ENCODE measurements at places on chromosomes 12 and 14.

GRCh38 chr12:29224572-29224971 is 75.5 kb downstream of the FAR2 start:
- no peak for DNase-seq

DNA sequence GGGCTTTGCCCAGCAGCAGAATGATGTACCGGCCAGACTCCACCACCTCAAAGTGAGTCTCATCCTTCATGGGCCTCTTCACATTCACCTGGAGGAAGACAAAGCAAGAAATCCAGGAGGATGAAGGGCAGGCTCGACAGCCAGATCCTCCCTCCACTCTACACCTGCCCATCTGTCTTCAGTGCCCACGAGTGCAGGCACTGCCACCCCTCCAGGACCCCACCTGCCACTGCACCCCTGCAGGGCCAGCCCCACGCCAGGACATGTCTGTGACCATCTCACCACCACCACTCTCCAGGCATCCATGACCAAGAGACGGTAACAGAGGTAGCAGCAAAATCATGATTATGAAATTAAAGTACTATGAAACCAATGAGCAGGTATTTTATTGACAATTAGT is 84.3 kb upstream of the ANO2 start:
- no peak for DNase-seq

GRCh38 chr14:104091061-104091926 is 5.8 kb downstream of the ASPG start:
- no peak for DNase-seq

- no peak for DNase-seq
These were observed 23.9 kb upstream of the ITGA5 start for GRCh38 chr12:54442961-54443360.

DNA sequence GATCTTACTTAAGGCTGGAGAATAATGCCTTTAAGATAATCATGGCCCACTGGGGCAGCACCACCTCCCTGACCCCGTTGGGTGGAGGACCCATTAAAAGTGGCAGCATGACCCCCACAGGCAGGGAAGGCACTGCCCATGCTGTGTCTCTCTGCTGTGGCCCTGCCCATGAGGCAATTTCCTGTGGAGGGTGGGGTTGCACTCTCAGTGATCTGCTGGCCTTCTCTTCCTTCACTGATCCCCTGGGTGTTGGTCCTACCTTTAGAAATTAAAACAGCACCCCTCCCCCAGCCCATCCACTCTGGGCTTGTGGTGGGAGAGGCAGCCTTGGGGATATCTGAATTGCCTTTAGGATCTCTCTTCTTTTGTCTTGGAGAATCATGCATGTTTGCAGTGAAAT is 17.3 kb downstream of the KLRK1 start:
- DNase-seq = no peak

DNA sequence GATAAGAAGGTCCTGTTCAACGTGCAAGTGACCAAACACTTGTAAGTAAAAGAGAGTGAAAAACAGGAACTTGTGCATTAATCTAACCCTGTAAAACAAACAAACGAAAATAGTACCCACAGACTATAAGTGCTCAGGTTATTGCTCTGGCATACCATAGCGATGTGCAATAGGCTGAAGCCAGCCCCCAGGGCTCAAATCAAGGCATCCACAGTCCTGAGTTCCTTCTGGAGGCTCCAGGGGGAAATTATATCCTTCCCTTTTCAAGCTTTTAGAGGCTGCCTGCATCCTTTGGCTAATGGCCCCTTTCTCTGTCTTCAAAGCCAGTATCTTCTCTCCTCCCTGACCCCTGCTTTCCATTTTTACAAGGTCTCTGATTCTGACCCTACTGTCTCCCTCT is 8.1 kb upstream of the CMAS start:
- DNase-seq = no peak

- DNase-seq = no peak
These were observed 105.4 kb upstream of the BCL2L14 start for GRCh38 chr12:11965258-11965910.

- no peak for DNase-seq
These were observed at the start of gene IFNG for GRCh38 chr12:68159681-68160304. Gene IFNG, minus strand, starts transcription at chr12:68159740. Its CDS starts 125 bp downstream, at chr12:68159615.

- DNase-seq = no peak
These were observed 1.1 kb downstream of the BTBD6 start for GRCh38 chr14:105249182-105250007.

DNA sequence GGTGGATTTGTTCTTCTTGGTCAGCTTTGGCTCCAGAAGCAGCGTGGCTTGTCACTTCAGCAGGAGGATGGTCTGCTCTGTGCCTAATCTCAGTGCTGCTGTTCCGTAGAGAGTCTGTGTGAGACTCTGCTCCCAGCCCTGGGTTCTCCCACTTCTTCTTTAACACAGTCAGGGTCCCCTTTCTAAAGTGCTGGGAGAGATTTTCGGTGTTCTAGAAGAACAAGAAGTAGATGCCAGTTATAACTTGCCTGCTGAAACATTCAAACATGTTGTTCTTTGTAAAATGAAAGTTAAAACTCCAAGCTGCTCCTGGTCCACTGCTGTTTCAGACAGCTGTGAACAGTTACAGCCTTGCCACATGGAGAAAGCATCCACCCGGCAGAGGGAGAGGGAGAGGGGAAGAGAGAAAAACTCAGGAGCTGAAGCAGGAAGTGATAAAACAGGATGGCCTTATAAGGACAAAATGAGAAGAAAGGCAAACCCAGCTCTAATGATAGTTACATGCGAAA is 55.2 kb upstream of the CERS5 start:
- no peak for DNase-seq

GRCh38 chr14:58426670-58427280 is 556 bp downstream of the TIMM9 start:
- DNase-seq = peak; percentile 43

GRCh38 chr14:60807247-60807646 is 72.7 kb downstream of the MNAT1 start:
- no peak for DNase-seq

GRCh38 chr12:64650762-64651161 is 40.5 kb downstream of the RASSF3 start:
- no peak for DNase-seq

- DNase-seq = peak; percentile 21
These were observed 34.4 kb downstream of the WBP11 start for GRCh38 chr12:14768823-14769405.

GRCh38 chr14:44961151-44961553 is 595 bp downstream of the KLHL28 start:
- DNase-seq = peak; percentile 59

DNA sequence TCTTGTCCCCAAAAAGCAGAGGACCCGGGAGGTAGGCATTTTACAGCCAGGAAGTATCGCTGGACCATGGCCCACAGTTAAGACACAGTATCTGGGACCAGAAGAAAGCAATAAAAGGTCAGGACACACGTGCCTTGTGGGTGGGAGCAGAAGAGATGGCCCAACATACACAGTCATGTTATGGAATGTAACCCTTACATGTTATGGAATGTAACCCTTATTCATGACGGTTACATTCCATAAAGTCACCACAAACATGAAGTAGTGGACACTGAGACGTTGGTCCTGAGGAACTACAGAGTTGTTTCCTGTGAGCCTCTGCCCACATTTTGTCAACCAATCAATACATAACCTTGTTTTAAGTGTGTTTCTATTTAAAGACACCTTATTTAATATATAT is 285.6 kb upstream of the FKBP4 start:
- DNase-seq = no peak
